ENCODE measurements at places on chromosomes 2 and 18. TPM values are rescaled to one million over a fixed set of nuclear protein-coding genes. Genes with fewer than 3 reads are reported as not detected.

GRCh38 chr18:7617738-7618422 is 50.8 kb downstream of the PTPRM start:
- H3K27me3 ChIP-seq: no peaks in the 10 kb centered on the region
- H3K4me3 ChIP-seq: no peak overlapping the region
- peak overlapping the region; percentile 63 for H3K27ac ChIP-seq
- H3K36me3 ChIP-seq: no peaks in the 10 kb centered on the region
- no peak for DNase-seq

The CNPPD1 gene
- total RNA-seq: 49.4 TPM

The DSG4 gene
- total RNA-seq: not detected

The APCDD1 gene
- 77.0 TPM for total RNA-seq

The MPP4 gene
- total RNA-seq: not detected

Measured in ascending aorta (tissue), 2 donors.